ENCODE measurements at places on chromosomes 5 and 9. TPM values are rescaled to one million over a fixed set of nuclear protein-coding genes. Genes with fewer than 3 reads are reported as not detected.

The LCN2 gene
- not detected for total RNA-seq

The FCN1 gene
- not detected for total RNA-seq

The PTPDC1 gene
- 13.2 TPM for total RNA-seq

The SH3RF2 gene
- 1.2 TPM for total RNA-seq

The CEP78 gene
- total RNA-seq = 19.5 TPM

The SLC27A6 gene
- 2.2 TPM for total RNA-seq

The PALM2AKAP2 gene
- total RNA-seq = 20.4 TPM

The TTC23L gene
- total RNA-seq = under 0.01 TPM

The GPSM1 gene
- 97.5 TPM for total RNA-seq

The DEPDC1B gene
- total RNA-seq = 20.7 TPM

The HSD17B4 gene
- total RNA-seq = 244 TPM

The PIGO gene
- 15.3 TPM for total RNA-seq

The TEX48 gene
- total RNA-seq = not detected

The ORM2 gene
- total RNA-seq = not detected

The NPDC1 gene
- 13.3 TPM for total RNA-seq

Measured in uterine smooth muscle cell (primary cell).